ENCODE measurements at places on chromosomes 5 and 9.

- DNase-seq: no peak
These were observed 359.3 kb downstream of the SH3GL2 start for GRCh38 chr9:17938035-17938655.

DNA sequence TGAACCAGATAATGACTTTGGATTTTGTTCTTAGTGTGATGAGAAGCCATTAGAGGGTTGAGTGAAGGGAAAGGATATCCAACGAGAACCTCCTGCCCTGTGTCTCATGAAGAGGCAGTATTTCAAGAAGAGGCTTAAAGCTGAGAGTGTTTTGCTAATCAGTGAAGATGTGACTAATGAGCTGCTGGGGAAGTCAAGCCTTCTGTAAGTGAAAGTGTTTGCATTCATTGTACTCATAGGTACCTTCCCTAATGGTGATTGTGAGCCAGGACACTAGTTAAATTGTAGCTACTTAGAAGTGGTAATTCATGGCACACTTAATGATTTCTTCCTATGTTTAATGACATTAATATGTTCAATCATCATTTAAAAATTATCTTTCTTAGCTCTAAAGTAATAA is 23.7 kb downstream of the PIP5K1B start:
- DNase-seq: no peak

DNA sequence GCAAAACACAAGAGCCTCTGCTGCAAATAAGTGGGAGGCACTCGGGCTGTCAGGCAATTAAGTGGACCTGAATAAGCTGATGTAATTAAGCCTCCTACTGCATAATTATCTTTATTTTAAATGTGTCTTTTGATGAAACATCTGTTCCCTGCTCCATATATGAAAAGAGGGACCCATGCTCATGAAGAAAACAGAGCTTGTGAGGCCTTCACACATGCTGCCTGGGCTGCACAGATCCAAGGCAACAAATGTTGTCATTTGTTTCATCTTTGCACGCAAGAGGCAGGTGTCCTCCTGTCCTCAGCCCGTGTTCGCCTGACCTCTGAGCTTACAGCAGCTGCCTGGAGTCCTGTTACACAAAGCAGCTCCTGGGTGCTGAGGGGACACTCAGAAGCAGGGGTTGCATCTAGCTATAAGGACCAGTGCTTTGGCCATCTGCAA is 381.1 kb downstream of the ZNF608 start:
- DNase-seq: no peak

- no peak for DNase-seq
These were observed 375.1 kb downstream of the SPATA31D1 start for GRCh38 chr9:82363682-82364081.

GRCh38 chr5:135750506-135750905 is 84.0 kb upstream of the SLC25A48 start:
- no peak for DNase-seq

All from fibroblast of skin of abdomen (primary cell).